ENCODE measurements at places on chromosomes 5 and 9. TPM values are rescaled to one million over a fixed set of nuclear protein-coding genes. Genes with fewer than 3 reads are reported as not detected.

DNA sequence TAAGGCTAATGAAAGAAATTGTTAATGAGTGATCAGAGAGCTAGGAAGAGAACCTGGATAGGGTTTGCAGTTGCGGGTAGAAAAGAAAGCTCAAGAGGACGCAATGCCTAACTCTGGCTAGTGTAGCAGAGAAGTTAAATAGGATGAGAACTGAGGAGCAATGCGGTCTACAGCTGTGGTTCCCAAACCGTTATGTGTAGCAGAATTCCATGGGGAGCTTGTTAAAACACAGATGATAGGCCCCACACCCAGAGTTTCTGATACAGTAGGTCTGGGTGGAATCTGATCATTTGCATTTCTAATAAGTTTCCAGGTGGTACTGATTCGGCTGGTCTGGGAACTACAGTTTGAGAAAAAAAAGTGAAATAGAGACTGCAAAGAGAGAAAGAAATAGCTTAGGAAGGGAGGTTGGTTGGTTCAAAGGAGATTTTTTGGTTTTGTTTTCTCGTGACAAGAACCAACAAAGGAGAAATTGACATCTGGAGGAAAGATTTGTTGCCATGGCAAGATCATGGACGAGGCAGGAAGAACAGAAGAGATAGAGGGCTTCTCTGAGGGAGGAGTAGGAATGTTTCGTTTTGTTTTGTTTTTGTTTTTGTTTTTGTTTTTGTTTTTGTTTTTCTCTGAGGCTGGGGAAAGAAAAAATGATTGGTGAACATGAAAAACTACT is 276.1 kb downstream of the ARRDC3 start:
- DNase-seq: no peak

DNA sequence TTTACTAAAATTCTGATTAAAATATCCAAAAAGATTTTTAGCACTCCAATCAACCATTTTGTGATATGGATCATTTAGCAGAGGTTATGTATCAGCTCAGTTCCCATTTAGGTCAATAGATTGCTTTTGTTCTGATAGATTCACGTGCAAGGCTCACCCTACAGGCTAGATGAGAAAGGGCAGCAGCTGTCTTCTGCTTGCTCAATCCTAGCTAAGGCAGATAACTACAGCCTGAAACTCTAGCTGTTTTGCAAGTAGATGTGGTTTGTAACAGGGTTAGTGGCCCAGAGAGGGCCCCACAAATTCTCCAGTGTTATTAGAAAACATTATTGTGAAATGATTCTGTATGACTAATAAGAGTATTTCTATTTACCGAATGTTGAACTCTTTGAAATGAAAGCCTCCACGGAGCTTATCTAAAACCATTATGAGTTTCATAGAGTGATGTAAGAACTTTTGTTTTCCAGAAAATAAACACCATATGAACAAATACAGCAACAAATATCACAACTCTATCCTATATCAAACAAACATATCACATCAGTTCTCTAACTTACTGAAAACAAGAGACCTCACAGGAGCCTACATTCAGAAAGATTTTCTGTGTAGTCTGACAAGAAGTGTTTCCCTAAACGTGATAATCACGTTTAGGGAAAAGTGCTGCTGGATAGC is 841.9 kb upstream of the ACO1 start:
- no peak for DNase-seq

The ANKRD31 gene
- total RNA-seq: not detected

DNA sequence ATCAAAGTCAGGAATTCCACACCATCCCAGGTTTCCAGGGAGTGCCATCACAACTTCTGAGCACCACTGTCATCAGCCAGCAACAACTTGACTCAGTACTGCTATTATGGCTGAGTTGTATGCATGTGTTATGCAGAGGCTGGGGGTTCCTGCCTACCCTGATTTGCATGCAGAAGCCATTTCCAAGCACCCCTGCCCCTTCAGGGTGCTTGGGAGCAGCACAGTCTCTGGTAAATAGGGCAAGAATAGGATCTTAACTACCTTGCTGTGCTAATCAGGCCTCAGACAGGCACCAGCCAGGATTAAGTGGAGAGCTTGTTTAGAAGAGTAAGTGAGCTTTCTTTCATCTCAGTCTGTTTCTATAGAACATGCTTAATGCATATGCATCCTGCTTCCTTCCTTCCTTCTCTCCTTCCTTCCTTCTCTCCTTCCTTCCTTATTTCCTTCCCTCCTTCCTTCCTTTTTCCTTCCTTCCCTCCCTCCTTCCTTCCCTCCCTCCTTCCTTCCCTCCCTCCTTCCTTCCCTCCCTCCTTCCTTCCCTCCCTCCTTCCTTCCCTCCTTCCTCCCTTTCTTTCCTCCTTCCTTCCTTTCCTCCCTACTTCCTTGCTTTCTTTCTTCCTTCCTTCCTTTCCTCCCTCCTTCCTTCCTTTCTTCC is 175.7 kb downstream of the FRMD3 start:
- no peak for DNase-seq

GRCh38 chr5:59036274-59036961 is 453.5 kb downstream of the RAB3C start:
- DNase-seq: no peak

The TPPP gene
- total RNA-seq: 34.8 TPM

GRCh38 chr5:173568703-173569102 is 47.7 kb downstream of the BOD1 start:
- DNase-seq: no peak

The RFESD gene
- total RNA-seq: 6.0 TPM

- DNase-seq: no peak
Observed at GRCh38 chr9:110179734-110180133, 28.2 kb downstream of the C9orf152 start.

The BTNL8 gene
- total RNA-seq: 0.27 TPM

The DND1 gene
- total RNA-seq: 0.67 TPM

DNA sequence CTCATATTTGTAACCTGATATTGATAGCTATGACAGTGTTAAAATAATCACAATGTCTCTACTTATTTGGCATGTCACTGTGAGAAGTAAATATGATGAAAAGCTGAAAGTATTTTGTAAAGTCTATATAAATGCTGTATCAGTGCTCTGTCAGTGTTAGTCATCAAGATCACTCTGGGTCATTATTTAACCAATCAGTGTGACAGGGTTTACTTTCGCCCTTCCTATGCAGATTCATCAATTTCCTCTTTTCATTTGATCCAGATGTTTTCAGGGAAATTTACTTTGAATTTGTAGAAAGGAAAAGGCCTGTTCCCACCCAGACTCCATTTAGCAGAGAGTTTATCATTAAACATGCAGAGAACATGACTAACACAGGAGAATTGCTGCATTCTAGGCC is 9.9 kb upstream of the PCSK5 start:
- no peak for DNase-seq

DNA sequence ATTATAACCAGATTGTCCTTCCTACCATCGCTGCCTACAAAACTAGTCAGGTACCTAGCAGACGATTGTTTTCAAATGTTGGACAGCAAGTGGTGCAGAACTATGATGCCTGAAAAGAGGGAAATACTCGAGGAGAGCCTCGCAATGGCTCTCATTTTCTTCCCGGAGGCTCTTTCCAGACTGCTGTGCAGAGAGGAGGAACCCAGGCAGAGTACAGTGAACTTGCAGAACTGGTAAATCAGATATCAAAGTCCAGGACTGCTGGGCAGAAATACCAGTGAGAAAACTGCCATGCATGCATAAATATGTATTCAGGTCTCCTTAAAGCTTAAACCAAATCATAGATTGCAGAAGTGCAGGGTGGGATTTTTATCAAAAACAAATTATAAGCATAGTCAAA is 26.4 kb upstream of the UGT3A1 start:
- DNase-seq: no peak

The BAAT gene
- not detected for total RNA-seq

The PCDHB14 gene
- total RNA-seq: 2.5 TPM

The SLC34A1 gene
- not detected for total RNA-seq

DNA sequence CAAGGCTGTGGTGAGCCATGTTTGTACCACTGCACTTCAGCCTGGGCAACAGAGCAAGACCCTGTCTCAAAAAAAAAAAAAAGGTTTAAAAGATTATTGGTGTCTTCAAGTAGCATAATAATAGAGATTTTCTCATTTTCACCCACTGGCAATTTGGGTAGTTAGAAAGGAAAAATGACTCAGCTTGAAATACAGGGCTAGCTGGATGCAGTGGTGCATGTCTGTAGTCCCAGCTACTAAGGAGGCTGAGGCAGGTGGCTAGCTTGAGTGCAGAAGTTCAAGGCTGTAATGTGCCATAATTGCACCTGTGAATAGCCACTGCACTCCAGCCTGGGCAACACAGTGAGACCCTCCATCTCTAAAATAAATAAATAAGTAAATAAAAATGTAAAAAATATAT is 111.1 kb downstream of the ARRDC3 start:
- no peak for DNase-seq

GRCh38 chr5:111144352-111144930 is 52.3 kb downstream of the WDR36 start:
- no peak for DNase-seq

The TMEM174 gene
- not detected for total RNA-seq

The SLC6A3 gene
- total RNA-seq: not detected

DNA sequence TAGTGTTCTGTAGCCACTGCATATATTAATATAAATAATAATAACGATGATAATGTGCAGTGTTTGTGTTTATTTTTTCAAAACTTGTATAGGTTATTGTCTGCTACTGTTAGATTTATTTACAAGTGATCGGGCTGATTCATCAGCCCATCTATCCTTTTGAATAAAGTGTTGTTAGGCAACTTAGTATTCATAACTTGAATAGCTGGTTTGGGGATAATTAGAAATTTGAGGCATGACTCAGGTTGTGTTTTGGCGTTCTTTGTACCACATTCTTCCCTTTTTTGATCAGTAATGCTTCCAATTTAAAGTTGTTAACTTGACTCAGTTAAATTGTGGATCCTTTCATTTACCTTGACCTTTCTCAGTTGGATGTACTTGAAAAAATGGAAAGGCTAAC is 69.7 kb downstream of the FOCAD start:
- DNase-seq: no peak

GRCh38 chr5:158058208-158059120 is 199.5 kb upstream of the CLINT1 start:
- DNase-seq: no peak

- DNase-seq: peak; percentile 73
Observed at GRCh38 chr5:150486402-150487198, 21.3 kb upstream of the NDST1 start.

DNA sequence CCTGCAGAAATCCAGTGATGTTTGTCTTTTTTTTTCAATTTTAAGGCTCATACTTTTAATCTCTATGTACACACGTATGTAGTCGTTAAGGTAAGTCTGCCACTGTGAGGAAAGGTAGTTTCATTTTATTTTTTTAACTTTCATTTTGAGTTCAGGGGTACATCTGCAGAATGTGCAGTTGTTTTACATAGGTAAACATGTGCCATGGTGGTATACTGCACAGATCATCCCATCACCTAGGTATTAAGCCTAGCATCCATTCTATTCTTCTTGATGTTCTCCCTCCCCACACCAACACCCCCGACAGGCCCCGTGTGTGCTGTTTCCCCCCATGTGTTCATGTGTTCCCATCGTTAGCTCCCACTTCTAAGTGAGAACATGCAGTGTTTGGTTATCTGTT is 19.7 kb downstream of the MUSK start:
- DNase-seq: no peak

The NDFIP1 gene
- 54.3 TPM for total RNA-seq

GRCh38 chr5:33330426-33330825 is 110.3 kb upstream of the TARS1 start:
- DNase-seq: no peak

GRCh38 chr9:134593286-134594077 is 48.1 kb upstream of the COL5A1 start:
- DNase-seq: no peak

GRCh38 chr5:10552183-10553143 is 11.4 kb upstream of the ANKRD33B start:
- DNase-seq: no peak

The TDRD7 gene
- total RNA-seq: 8.8 TPM

DNA sequence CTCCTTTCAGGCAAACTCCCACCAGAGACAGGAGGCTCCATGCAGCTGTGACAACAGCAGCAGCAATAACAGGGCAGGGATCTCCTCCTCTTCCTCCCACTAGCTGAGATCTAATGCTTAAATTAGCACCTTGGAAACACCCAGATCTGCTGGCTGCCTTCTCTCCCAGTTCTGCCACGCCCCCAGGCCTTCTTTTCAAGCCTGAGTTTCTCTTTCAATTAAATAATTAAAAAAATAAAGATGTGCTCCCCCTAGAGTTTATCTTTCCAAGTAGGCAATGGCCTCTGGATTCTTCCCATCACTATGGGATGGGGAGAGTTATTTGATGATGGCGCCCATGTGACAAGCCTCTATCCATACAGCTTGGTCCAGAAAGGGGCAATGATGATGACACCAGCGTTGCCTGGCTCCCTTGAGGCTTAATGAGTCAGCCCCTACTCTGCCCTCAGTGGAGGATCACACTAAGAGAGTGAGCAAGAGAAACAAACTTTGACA is 3.8 kb downstream of the FAM219A start:
- DNase-seq: peak; percentile 46

GRCh38 chr9:129774791-129775447 is 22.1 kb upstream of the PTGES start:
- no peak for DNase-seq

- peak; percentile 39 for DNase-seq
Observed at GRCh38 chr5:2093859-2094615, 211.3 kb upstream of the IRX4 start.

DNA sequence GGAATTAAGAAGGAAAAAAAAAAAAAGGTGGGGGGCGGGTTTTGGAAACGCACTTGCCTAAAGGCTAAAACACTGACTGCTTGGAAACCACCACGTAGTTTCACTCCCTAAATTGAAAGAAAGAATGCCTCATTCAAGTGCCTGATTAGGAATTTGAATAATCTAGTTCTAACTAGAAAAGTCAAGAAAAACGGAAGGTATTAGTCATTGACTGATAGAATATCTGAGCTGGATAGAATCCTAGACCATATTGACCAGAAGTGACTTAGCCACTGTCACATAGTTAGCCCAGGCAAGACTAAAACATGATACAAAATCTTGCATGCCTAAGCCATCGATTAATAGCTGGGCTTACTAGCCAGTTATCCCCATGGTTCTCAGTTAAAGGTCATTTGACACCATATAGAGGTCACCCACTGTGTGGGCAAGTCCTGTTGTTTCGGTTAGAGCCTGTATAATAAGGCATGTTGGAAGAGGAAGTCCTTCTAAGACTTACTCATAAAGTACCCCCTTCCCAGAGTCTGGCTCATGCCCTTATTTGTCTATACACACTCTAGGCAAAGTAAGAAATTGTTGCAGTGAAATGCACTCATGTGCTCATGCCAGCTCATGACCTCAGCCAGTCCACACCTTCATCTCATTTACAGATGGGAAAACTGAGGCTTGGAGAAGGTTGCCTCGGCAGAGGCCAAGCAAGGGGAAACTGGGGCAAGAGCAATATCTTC is 40.2 kb downstream of the SH3RF2 start:
- no peak for DNase-seq

DNA sequence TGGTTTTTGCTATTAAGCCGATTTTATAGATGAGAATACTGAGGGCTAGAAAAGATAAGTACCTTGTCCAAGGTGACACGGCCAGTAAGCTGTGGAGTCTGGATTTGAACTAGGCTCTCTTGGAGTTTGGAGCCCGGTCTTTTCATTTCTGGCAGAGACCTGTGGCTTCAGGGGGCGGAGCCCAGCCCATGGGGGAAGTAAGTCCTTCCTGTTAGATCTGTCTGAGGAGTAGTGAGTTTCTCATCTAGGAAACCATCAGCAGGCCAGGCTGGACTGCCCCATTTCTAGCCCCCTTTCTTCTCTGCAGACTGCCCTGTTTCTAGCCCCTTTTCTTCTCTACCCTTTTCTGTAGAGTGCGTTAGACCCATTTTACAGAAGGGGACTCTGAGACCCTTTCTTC is 521 bp upstream of the PTGS1 start:
- peak; percentile 59 for DNase-seq

The CCL27 gene
- total RNA-seq: not detected

The RNF208 gene
- total RNA-seq: 29.7 TPM

GRCh38 chr9:116147821-116148220 is 5.8 kb upstream of the PAPPA start:
- no peak for DNase-seq

Data from left ventricle myocardium superior (tissue), 1 donor.